Erythroblast (primary cell): ENCODE measurements at places on chromosomes 4 and X.
A peak's percentile ranks its signal among the peaks of the same experiment; 100 is the strongest.

GRCh38 chr4:155602351-155603140, 64.1 kb upstream of the GUCY1A1 start:
- DNase-seq, result no peak

DNA sequence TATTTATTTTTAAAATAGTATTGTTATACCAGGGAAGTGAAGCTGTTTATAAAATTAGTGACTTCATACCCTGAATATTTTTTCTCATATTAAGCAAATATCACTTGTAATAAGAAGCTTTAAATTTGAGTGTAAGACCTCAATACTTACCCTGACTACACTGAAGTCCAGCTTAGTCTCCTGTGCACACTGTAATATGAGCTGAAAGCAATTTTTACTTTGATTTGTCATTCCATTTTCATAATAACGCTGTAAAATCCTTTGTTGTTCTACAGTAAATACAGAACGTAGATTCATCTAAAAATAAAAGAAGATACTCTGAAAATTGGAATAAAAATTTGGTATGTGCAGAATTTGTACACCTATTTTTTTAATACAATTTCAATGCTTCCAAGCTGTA, 27.2 kb downstream of the HDX start:
- DNase-seq, result no peak

DNA sequence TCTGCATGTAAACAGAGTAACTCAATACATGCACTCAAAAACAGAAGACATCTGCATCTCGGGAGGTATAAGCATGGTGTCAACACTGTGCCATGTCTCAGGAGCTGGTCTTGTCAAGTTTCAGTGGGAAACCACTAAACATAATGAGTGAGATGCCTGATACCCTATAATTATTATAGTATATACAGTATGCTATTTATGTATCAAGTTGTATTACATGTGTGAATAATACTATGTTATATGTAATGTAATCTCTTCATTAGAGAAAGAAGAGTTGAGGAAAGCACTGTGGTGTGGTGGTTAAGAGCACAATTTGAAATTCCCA, 2.5 kb downstream of the PPBP start:
- no peak for DNase-seq

DNA sequence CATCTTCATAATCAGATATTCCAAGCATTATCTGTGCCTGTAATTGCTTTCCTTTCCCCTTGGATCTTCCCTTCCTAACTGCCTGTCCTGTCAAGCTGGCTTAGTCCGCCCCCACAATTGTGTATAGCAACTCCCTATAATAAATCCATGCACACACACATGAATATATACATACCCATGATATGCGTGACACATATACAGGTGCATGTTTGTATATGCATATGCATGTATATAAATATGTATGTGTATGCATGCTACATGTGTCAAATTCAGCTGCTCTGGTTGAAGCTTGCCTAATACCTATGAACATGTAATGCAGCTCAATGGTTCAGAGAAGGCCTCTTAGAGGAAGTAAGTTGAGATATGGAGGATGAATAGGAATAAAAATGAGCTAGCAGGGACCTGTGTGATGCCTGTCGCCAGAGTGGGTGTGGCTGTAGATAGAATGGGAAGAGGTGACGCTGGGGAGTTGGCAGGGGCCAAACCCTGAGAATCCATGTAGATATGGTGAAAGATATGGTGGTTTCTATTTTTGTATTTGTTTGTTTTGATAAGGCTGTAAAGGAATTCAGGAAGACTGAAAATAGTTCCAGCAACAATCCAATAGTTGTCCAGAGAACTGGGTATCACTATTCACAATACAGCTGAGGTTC, 595.0 kb upstream of the BOD1L1 start:
- DNase-seq, result no peak

- DNase-seq, result no peak
Observed at GRCh38 chrX:13167481-13168231, 123.2 kb upstream of the FAM9C start.

DNA sequence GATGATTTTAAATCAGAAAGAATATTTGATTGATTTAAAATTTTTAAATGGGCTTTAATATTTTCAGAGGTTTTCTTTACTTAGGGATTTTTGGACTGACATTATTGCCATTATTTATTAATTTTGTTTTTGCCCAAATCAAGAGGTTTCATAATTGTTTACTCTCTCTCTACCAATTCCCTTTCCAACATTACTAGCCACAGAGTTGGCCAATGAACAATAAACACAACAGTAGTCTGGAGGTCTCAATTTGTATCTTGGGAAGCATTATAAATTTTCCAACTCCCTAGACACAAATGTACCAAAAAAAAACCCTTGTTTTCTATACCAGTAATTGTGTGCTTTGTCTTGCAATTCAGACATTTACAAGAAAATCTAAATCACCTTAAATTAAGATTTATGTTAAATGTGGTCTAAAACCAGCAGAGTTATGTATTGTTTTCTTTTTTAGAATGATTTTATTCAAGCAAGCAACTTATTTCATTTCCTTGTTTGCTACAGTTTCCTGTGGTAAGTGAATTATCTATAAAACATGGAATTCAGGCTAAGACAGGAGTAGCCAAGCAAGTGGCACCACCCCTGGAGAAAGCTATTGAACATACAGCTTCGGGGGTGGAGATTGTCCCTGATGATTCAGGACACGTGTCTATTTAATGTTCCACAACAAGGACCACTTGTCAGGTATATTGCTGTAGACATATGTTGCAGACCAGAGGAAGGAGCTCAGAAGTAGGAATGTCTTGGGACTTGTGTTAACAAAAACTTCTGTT, 622 bp downstream of the KLKB1 start:
- no peak for DNase-seq

- DNase-seq, result peak; percentile 90
Observed at GRCh38 chrX:110002300-110003166, at the start of gene TMEM164. Gene TMEM164 (plus strand): TSS chrX:110003114. CDS start chrX:110003775, 661 bp downstream.

GRCh38 chrX:107205770-107206696, at the start of the genes DNAAF6 and NUP62CL:
Gene DNAAF6 (plus strand): TSS chrX:107206611. CDS start chrX:107212876, 6,265 bp downstream.
Gene NUP62CL (minus strand): TSS chrX:107206433. CDS start chrX:107175146, 31,287 bp downstream.
- DNase-seq, result peak; percentile 93

DNA sequence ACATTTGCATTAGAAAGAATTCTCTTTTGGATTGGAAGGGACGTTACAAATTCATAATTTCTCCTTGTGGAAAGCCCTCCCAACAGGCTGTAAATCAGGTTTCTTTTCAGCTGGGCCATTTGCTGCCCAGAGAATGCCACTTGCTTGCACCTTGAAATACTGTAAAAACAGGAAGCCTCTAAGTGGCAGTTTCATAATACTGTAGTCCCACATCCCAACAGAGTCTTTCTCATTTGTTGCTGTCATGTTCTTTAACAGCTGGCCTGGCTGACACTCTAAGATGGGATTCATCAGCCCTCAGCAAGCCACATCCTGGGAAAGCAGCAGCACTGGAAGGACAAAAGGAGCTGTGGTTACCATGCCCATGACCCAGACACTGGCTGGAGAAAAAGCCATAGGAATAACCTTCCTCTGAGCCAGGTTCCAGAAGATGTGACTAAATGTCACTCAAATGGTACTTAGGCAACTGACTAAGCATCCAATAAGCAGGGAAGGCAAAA, 221.9 kb upstream of the MBNL3 start:
- no peak for DNase-seq

DNA sequence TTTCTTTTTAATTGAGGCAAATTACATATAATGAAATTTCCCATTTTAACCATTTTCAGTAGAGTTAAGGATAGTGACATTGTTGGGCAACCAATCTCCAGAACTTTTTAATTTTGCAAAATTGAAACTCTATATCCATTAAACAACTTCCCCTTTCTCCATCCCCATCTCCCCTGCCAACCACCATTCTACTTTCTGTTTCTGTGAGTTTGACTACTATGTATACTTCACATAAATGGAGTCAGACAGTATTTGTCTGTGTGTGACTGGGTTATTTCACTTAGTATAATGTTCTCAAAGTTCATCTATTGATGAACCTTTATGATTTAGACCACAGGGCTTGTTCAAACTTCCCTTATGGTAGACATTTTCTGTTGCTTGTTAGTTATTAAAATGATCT, 364.5 kb upstream of the MAD2L1 start:
- no peak for DNase-seq

DNA sequence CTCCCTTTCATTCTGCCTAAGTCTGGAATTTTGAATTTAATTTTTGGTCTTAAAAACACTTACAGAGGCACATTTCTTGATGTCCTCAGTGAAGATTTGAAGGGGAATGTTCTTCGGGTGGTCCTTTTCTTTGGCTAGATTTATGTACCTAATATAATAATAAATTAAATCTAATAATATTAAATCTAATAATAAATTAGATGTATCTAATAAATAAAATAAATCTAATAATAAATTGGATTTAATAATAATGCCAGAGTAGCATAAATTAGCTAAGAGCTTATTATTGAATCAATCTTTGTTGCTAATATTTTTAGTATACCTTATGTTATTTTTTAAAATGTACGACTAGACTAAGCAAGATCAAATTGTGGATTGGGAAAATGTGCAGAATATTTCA, 39.8 kb downstream of the MAD2L1 start:
- no peak for DNase-seq

DNA sequence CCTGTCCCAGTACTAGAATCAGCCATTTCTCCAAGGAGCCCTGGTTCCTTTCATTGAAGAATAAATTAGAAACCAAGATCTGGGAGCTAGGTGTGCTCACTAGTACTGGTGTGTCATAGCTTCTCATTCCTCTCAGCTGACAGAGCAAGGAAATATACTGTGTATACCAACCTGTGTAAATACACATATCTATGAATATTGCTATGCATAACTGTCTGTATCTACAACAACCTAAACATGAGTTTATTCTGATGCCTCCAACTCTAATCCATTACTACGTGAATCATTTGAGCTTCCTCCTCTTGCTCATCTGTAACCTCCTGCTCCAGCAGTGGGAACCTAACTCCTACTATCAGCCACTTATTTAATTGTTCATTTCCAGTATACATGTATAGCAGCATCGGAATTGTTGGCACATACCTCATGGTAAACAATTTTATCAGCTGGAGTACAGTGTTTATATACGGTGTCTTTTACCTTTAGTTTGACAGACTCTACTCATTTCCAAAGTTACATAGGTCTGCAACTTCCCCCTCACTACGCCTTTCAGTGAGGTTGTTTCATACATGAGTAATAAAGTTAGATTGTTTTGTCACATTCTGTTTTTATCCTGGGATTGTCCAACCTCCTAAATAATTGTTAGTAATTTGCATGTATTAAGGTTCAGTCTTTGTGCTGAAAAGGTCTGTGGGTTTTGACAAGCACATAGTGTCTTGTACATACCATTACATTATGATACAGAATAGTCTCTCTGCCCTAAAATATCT, 7.1 kb upstream of the SCRG1 start:
- DNase-seq, result no peak

- peak; percentile 82 for DNase-seq
Observed at GRCh38 chr4:73258436-73258685, 237 bp downstream of the ANKRD17 start.

DNA sequence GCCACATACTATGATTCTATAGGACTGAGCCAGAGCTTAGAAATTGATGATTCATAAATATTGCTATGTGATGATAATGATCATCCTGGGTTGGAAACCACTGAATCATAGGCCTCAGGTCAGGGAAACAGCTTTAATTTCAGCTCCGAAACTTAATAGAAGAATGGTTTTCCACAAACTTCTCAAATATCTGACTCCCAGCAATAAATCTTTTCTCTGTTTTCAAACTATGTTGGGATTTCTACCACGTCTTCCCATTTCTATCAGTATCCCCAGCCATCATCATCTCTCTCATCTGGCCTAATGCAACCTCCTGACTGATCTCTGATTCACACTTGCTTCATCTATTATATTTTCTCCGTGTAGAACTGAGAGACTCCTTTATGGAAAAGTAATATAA, 521.8 kb upstream of the AGA start:
- DNase-seq, result no peak

DNA sequence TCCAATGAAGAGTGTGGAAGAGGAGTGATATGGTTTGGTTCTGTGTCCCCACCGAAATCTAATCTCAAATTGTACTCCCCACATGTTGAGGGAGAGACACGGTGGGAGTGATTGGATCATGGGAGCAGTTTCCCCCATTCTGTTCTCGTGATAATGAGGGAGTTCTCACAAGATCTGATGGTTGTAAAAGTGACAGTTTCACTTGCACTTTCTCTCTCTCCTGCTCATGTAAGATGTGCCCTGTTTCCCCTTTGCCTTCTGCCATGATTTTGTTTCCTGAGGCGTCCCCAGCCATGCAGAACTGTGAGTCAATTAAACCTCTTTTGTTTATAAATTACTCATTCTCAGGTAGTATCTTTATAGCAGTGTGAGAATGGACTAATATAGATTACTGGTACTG, 39.6 kb downstream of the FAM47C start:
- DNase-seq, result no peak

DNA sequence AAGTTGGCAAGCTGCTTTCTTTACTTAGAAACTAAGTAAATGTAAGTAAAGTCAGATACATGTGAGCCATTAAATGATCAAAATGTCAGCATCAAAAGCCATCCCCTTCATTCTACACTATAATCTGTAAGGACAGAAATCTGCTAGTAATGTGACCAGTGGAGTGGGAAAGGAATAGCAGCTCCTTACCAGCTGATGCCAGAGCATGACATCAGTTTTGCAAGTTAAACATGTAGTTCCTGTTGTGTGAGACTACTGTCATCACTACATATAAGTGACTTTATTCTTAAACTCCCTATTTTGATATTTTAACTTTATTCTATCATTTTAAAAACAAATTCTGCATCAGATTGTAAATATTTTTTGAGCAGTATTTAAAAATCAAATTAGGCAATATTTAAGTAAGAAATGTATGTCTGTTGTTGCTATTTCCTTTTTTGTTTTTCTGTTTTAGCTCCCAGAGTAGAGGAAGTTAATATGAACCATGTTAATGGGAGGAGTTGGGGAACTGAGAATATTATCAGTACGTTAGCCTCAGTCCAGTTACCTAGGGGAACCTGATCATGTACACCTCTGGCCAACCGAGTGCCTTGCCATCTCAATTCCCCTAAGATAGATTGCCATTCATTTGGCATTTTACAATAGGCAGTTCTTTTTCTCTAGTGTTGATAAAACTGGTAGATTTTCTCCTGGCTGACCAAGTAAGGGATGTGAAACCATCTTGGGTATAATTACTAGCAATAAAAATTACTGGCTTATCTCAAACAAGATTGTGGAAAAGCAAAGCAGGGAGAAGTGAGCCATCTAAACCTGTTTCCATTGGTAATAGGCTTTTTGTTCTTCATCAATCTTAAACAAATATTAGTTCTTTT, 34.7 kb downstream of the CCNI start:
- DNase-seq, result no peak
